Endothelial cell (in vitro differentiated cells): ENCODE measurements at places on chromosomes 3 and 15.

- no peak for DNase-seq
Observed at GRCh38 chr3:87996882-87997281, 61.9 kb downstream of the CGGBP1 start.

GRCh38 chr3:48918388-48919214 lies at the start of gene ARIH2:
ARIH2 (plus strand) TSS chr3:48918842; CDS start chr3:48927559, 8,717 bp downstream.
- DNase-seq = peak; percentile 91

DNA sequence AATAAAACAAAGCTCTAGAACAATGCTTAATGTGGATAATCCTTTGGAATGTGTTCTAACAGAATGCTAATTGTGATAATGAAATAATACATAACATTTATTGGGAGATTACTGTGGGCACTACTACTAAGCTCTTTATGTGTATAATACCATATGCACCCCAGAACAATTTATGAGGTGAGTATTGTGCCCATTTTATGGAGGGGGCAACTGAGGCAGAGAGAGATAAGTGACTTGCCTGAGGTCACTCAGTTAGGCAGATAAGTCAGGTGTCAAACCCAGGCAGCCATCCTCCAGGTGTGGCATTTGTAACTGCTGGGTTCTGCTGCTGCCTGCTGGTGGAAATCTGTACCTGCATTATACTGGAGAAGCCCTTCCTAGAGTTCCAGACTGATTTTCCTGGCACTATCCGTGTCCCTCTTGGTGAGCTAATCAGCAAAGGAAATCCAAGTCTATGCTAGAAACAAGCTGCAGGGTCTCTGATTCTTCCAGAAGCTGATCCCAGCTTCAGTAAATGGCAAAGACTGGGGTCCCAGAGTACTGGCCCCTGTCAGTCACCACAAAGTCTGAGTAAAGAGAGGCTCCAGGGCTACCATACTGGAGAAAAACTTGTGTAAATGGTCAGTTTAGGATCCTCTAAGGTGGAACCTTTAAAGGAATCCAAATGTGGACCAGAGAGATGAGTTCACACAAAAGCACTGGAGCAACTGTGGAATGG lies 22.6 kb upstream of the RBP1 start:
- peak; percentile 55 for DNase-seq

GRCh38 chr15:29031502-29032228 lies 145.9 kb downstream of the APBA2 start:
- no peak for DNase-seq

- DNase-seq = no peak
Observed at GRCh38 chr15:83225449-83225848, 17.8 kb upstream of the HDGFL3 start.

GRCh38 chr3:192902549-192902948 lies 15.1 kb downstream of the MB21D2 start:
- no peak for DNase-seq

DNA sequence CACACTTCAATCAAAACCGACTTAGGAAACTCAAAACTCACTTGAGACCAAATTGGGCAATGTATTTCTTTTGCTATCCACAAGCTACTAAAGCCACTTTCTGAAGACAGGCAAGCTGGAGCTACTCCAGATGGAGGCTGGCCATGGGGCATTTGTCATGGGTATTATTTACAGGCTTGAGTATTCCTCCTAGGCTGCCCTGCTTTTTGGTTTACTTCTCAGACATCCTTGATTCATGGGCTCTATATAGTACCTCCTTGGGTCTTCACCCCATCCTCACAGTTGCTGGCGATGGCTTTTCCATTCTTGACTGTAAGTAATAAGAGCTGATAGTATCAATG lies 18.6 kb upstream of the SYNM start:
- DNase-seq = no peak

GRCh38 chr15:90914305-90915080 lies 11.4 kb downstream of the MAN2A2 start:
- DNase-seq = no peak

DNA sequence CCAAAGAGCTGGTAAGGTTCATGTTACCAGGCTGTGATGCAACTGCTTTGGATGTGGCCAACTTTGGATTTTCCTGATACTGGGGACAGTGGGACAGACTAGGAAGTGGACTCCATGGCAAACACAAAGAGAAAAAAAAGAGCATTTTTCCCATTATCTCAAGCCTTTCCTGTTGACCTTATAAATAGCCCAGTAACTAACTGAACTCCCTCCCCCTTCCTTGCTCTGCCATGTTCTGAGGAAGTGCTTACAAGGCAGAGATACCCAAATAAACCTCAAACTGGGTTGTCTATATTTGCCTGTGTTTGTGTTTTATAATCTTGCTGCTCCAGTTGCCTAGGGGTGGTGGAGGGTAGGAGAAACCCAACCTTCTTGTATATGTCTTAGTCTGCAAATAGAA lies 27.3 kb upstream of the SLC9A9 start:
- DNase-seq = peak; percentile 6

- DNase-seq = peak; percentile 46
Observed at GRCh38 chr3:178385280-178385952, 150.8 kb upstream of the KCNMB2 start.

DNA sequence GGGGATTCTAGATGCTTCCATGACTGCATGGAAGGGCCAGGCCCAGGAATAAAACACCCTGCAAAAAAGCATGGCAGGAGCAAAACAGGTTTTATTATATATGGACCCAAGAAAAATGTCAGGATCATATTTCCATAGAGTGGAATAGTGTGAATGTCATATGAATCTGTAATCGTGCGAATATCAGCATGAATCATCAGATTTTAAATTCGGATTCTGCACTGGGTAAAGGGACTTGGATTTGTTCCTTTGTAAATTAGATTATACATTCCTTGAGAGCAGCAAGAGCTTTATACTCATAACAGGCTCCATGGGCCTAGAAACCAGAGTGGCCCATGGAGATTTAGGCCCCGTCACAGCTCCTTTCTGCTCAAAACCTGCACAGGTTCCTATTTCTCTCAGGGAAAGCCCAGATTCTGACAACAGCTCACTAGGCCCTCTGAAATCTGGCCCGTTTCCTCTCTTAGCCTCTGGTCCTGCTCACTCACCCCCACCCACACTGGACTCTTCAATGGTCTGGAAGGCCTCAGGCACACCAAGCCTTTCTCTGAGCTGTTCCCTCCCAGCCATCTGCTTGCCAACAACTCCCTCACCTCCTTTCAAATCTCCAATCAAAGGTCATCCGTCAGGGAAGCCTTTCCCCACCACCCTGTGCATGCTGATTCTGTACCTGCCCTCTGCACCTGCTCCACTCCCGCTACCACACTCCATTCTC lies 76.0 kb downstream of the FEM1B start:
- no peak for DNase-seq

DNA sequence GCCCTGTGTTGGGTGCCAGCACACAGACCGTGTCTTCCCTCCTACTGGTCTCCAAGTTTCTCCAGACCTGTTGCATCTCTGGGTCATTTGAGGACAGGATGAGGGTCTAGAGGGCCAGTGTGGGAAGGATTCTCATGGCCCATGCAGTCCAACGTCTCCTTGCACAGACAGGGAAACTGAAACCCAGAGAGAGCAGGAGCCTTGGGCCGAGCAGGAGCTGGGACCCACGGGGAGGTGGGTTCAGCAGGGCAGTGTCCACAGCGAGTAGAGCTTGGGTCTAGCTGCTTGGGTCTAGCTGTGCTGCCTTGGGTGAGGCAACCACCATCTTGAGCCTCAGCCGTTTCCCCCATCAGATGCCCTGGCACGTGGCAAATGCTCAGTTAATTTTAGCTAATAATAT lies 32.3 kb downstream of the HDAC11 start:
- no peak for DNase-seq

DNA sequence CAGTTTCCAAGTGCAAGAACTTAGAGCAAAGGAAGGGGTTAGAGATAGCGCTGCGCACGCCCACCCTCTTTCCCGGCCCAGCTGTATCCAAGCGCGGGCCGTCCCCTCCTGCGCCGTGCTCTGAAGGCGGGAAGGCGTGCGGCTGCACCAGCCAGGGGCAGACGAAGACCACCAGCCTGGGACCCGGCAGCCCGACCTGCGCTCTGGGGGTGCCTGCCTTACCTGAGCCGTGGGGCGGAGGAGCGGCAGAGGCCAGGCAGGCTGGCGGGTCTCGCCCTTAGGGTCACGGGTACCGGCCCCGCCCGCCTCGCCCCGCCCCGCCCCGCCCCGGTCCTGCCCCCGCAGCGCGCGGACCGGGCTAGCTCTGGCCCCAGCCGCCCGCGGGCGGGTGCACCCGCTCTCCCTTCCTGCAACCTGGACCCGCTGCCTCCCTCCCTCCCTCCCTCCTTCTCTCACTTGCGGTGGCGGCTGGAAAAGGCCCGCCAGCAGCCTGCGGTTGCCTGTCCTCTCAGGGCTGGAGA lies at the start of gene WDR72:
TSS of gene WDR72 (minus strand) at position 253 of the 521 bp plus-strand sequence. CDS start 26,514 bp downstream, outside the sequence.
- peak; percentile 5 for DNase-seq
